Glomerular endothelial cell (primary cell): ENCODE measurements at places on chromosomes 5 and 9.

GRCh38 chr5:94707359-94707758 is 88.9 kb downstream of the SLF1 start:
- no peak for DNase-seq

DNA sequence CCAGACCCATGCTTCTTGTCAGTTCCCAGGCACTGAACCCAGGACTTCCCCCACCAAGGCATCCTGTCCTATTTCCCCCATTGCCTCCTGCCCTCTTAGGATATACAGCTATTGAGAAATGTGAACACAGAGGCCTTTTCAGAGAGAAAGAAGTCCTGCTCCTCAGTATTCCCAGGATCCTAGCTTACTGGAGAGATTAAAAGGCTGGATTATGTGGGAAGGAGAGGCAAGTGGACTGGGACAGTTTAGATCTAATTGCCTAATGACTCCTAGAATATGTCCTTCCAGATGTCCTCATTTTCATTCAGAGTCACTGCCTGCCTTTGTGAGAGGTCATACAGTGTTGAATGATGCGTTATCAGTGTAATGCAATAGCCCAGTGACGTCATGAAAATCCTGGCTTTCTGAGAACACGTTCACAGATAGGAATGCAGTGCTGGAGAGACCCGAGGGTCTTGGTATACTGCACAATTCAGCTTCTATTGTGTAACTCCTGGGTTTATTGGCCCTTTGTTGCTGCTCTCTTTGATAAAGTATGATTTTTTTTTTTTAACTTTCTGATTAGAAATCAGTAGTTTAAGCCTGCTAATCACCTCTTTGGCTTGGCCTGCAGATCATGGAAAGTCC is 26.2 kb downstream of the WWC1 start:
- peak; percentile 29 for DNase-seq

DNA sequence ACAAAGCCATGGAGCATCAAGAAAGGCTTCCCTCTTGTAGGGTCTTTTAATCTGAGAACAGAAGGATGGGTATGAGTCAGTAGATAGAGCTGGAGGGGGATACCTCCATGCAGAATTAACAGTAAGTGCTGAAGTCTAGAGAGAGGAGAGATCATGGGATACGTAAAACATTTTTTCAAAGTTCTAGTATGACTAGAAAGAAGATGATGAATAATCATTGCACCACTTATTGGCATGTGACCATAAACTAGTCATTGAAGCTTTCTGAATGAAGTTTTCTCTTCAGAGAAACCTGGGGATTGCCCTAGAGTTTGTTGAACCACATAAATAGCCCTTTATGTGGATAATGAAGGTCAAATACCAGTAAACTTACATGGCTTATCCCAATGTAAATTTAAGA is 48.6 kb upstream of the PTPRD start:
- DNase-seq: no peak

DNA sequence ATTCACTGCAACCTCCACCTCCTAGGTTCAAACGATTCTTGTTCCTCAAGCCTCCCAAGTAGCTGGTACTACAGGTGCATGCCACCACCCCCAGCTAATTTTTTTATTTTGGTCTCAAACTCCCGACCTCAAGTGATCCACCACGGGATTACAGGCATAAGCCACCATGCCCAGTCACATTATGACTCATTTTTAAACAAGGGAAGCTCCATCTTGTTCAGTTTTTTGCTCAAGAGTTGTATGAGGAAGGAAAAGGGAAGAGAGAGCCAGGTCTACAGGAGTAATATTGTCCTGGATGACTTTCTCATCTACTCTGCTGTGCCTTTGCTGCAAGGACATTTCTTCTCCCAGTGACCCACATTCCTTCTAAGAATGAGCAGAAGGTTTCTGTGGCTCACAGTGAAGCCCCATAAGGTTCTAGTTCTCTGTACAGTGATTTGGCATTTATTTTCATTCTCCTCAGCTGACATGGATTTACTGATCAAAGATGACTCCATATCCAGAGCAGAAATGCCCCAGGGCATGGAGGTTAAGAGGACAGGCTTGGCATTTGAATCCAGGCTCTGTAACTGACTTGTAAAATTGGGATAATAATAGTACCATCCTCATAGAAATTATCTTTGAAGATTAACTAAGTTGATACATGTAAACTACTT is 153.5 kb downstream of the CDH6 start:
- DNase-seq: no peak

DNA sequence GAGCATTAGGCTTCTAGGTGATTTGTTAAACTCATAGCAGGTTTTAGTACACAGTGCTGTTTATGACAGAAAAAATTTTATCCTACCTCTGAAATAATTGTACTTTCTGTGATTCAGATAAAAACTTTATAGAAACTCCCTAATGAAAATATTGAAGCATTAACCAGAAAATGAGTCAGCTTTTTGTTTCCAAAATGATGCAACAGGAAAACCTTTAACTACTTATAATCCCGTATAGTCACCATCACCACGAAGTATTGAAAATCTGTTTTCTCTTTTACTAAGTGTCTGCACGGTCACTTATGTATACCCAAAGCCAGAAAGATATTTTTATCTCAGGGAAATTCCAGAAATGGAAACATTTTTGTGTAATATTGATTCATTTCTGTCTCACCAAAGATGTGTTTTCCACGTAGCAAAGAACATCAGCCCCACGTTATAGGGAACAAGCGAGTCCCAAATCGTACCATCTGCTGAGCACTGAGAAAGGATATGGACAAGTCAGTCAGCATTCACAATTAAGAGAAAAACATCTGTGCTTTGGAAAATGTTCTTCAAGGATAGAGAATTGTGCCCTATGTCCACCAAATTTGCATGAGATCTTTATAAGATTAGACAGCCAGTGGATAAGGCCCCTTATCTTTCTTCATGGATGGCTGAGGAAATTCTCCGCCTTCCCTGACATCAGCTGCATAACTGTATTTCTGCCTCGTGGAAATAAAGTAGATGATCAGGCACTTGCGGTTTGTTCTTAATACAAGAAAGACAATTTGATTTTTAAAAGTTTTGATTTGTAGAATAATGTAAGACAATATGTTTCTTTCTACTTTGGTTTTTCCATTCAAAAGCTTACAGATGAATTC is 41.9 kb downstream of the TNFAIP8 start:
- no peak for DNase-seq

DNA sequence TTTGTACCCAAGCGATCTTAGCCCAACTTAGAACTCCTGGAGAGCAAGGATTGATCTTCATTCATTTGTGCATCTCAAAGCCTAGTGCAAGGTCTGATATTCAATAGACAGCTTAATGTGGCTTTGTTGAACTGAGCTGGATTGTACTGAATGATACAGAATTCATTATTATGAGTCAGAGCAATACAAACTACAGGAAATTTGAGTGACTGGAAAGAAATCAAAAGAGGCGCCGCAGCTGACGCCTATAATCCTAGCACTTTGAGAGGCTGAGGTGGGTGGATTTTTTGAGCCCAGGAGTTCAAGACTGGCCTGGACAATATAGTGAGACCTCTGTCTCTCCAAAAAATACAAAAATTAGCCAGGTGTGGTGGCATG is 58.6 kb downstream of the ENC1 start:
- no peak for DNase-seq

GRCh38 chr9:33651125-33651524 is 127.1 kb downstream of the ANKRD18B start:
- DNase-seq: no peak

DNA sequence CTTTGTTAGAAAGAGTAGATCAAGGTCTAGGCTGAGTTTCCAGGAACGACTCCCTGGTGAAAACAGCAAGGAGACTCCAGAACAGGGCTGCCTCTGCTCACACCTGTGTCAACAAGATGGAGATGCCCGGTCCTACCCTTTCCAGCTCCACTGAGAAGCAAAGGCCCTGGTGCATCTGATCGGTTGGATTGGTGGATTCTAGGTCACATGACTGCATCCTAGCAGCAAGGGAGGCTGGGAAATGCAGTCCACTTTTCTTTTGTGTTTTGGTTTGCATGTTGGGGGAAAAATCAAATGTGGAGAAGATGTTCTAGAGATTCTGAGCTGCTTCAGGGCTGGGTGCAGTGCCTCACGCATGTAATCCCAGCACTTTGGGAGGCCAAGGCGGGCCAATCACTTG is 82.0 kb upstream of the TRIO start:
- DNase-seq: no peak

- DNase-seq: no peak
Observed at GRCh38 chr9:35903049-35903448, 3.0 kb upstream of the HRCT1 start.

DNA sequence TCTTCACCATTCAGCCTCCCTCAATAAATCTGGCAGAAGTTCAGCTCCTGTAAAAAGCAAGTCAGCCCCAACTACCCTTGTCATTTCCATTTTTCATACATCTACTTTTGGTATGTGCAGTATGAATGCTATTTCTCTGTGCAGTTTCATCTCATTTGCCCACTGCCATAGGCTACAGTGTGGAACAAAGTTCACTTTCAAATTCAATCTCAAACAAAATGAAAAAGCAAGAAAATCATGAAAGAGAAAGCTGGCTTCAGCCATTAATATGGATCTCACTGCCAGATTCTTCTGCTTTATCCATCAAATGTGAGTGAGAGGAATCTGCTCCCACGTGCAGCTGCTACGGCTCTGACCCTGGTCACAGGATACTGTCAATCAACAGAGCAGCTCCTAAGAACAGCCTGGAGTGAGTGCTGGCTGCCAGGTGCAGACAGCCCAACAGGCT is 494.2 kb downstream of the ZNF608 start:
- no peak for DNase-seq

GRCh38 chr5:159341906-159342310 is 11.6 kb upstream of the IL12B start:
- no peak for DNase-seq

GRCh38 chr9:70049236-70049635 is 5.6 kb downstream of the MAMDC2 start:
- DNase-seq: no peak

DNA sequence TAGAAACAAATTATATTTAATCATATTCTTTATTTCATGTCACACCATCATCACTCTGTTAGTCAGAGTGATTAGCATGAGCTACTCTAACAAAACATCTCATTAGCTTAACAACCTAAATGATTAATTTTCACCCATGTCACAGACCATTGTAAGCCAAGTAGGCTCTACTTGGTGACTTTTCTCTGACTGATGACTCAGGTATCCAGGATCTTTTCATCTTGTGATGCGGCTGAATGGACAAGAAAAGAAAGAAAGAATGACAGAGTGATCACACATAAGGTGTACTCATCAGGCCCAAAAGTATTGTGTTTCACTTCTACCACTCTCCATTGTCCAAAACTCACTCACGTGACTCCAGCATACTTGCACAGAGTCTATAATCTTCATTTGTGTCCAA is 299.3 kb downstream of the ANXA1 start:
- no peak for DNase-seq

DNA sequence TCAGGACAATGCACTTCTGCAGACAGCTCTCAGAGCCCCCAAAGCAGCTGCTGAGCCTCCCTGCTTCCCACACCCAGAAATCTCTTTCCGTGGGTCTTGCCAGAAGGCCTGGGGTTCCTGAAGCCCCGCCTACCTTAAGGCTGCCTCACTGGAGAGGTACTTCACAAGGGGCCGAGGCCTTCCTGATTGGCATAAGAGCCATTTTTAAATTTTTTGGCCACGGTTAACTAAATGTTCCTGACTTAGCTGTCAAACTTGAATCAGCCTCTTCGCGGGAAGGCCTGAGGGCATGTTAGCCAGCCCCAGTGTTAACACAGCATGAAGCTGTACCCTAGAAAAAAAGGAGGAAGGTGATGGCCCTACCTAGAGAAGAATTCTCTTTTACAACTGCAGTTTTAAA is 20.7 kb upstream of the EPB41L4B start:
- DNase-seq: no peak

DNA sequence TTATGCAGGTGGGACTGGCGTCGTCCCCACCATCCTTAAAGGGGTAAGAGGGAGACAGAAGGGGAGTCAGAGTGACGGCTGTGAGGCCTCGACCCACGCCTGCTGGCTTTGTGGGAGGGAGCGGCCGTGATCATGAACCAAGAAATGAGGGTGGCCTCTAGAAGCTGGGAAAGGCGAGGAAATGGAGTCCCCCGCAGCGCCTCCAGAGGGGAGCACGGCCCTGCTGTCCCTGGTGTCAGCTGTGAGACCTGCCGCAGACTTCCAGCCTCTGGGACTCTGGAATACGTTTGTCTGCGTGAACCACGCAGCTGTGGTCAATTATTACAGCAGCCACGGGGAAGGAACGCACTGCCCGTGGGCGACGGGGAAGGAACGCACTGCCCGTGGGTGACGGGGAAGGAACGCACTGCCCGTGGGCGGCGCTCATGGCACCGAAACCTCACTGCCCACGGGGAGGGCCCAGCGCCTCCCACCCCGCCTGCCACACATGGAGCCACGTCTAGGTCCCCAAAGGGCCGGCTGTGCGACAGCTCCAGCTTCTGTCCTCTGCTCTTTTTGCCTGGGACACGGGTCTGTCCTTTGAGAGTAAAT is 108.8 kb upstream of the RAPGEF1 start:
- DNase-seq: no peak

DNA sequence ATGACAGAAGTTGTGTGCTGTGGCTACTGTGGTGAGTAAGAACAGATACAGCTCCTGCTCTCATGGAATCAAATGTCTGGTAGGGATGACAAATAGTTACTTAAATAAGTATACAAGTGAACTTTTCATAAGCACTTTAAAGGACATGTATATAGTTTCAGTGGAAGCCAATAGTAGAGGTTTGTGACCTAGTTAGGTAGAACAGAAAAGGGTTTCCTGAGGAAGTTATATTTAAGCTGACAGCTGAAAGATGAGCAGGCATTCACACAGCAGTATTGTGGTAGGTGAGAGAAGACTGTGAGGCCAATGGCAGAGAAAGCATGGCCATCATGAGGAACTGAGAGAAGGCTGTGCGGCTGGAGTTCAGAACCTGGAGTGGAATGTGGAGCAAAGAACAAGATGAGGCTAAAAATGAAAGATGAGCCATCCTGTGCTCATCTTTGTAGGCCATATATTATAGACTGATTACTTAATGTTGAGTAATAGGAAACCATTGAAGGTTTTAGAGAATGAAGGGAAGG is 15.4 kb downstream of the FAM174A start:
- DNase-seq: no peak

- no peak for DNase-seq
Observed at GRCh38 chr9:128470560-128470959, 14.8 kb downstream of the ODF2 start.

- DNase-seq: no peak
Observed at GRCh38 chr9:136002881-136003280, 41.7 kb upstream of the UBAC1 start.

- DNase-seq: no peak
Observed at GRCh38 chr5:171509467-171509866, 90.0 kb downstream of the FGF18 start.

GRCh38 chr9:125659201-125659840 is 47.7 kb downstream of the MAPKAP1 start:
- DNase-seq: no peak

- no peak for DNase-seq
Observed at GRCh38 chr9:33111631-33112030, 35.2 kb upstream of the SMU1 start.

DNA sequence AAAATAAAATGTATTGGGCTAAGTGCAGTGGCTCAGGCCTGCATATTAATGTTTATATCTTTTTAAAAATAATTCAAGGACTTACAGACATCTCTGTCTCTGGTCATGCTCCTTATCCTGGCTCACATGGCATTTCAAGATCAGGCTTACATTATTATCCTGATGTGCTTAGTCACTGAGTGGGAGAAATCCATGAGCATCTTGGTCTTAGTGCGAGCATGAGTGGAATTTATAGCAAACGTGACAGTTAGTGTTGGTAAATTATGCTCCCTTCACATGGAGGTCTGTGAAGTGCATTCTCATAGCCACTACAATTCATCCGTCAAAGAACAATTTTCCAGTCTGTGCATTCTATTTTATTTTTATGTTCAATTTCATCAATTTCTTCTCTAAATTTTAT is 237.8 kb upstream of the EDIL3 start:
- no peak for DNase-seq

- no peak for DNase-seq
Observed at GRCh38 chr5:113123618-113124017, 147.0 kb downstream of the DCP2 start.
